ENCODE measurements at places on chromosomes 16 and 17.

DNA sequence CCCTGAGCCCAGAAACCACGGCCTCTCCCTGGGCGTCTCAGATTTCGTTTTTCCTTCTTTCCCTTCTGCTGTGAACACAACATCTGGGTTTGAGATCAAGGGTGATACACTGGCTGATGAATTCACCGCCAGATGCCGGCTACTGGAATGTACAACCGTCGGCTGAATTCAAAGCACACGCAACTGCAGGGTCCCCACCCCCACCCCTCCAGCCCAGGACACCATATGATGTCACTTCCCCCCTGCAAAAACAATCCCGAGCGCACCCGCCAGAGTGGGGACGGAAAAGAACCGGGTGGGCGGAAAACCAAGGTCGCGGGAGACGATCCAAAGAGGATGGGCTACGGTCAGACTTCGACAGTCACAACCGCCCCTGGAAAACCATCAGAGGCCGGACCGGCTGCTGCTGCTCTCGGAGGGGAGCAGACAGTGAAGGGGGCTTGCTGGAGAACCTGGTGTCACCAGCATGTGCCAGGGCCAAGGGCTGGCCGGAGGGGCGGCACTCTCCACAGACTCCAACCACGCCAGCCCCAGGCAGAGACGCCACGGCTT, 23.3 kb downstream of the CEP295NL start:
- DNase-seq = no peak

DNA sequence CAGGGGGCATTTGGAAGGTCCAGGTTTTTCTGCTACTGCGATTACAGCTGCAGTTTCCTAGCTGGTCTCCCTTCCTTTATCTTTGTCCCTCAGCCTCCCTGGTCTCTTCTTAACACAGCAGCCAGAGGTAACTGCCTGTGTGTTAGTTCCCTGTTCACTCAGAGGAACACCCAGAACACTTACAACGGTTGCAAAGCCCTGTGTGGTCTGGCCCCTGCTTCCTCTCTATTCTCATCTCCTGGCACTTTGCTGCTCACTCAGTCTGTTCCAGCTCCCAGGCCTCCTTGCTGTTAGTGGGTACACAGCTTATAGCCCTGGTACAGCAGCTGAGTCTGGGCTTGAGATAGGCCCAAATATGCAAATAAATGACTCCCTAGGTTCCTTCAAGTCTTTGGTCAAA, 16.4 kb downstream of the NTN1 start:
- DNase-seq = no peak

DNA sequence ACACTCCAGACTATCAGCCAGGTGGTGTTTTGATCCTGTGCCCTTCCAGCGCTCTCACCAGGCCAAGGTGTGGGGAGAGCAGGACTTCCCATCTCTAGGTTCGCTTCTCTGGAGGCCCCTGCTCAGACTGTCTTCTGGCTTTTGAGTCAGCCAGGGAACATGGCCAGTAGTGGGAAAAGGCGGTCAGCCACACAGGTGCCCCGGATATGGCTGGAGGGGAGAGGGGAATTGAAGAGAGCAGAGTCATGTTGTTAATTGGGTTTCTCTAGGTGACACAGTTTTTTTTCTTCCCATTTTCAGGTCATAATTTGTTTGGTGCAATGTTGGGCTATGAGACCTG, 1.5 kb downstream of the MINK1 start:
- DNase-seq = no peak

- DNase-seq = no peak
These were observed 8.5 kb upstream of the YPEL3 start for GRCh38 chr16:30104492-30104891.

DNA sequence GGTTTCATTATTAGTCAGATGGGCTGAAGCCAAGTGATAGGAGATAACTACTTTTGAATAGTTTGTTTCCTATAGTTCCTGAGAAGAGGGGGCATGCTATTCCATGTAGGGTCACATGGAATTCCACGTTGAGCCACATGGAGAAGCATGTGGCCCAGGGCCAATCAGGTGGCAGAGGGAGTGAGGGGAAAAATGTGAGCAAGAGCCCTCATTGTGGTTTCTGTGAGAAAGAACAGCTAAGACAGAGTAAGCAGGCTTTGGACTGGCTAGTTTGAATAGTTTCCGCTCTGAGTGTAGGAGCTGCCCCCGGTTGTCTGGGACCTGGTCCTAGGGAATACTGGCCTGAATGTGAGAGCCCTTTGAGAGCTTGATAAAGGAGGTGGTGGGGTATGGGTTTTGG, 69.9 kb upstream of the CNTNAP4 start:
- DNase-seq = no peak

- DNase-seq = no peak
These were observed 319.2 kb downstream of the PHKB start for GRCh38 chr16:47780213-47780875.

GRCh38 chr16:89906140-89907025, 12.3 kb upstream of the MC1R start:
- no peak for DNase-seq

DNA sequence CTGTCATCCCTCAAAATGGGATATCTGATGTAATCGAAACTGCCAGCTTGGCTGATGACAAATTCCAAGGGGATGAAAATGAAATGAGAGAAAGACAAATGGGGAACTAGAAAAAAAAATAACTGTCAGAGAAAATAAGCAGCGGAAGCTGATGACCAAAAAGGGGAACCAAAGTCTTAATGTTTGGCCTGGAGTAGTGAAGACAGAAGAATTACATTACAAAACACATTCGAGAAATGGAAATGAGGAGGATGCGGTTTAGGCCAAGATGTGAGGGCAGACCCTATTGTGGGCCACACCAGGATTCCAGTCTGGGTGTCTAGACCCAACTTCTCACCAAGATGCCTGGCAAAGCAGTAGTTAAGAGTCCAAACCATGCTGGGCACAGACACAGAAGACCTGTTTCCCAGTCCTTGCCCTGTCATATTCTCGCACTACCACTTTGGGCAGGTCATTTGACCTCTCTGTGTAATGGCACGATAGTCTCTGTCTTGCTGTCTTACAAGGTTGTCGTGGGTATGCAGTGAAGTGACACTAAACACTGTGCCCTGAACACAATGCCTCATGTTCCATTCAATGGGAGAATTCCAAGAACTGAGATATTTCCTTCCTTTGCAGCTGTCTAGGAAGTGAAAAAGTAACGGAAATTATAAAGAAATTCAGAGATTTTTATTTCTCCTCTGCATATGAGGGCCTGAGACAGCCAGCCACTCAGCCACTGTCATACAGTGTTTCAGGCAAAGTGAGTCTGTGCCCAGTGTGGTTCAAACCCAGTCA, 12.3 kb upstream of the CCL2 start:
- DNase-seq = no peak

- DNase-seq = no peak
These were observed 91.3 kb upstream of the ZNF750 start for GRCh38 chr17:82930924-82931698.

GRCh38 chr17:46009681-46010596, 10.9 kb downstream of the STH start:
- DNase-seq = no peak

DNA sequence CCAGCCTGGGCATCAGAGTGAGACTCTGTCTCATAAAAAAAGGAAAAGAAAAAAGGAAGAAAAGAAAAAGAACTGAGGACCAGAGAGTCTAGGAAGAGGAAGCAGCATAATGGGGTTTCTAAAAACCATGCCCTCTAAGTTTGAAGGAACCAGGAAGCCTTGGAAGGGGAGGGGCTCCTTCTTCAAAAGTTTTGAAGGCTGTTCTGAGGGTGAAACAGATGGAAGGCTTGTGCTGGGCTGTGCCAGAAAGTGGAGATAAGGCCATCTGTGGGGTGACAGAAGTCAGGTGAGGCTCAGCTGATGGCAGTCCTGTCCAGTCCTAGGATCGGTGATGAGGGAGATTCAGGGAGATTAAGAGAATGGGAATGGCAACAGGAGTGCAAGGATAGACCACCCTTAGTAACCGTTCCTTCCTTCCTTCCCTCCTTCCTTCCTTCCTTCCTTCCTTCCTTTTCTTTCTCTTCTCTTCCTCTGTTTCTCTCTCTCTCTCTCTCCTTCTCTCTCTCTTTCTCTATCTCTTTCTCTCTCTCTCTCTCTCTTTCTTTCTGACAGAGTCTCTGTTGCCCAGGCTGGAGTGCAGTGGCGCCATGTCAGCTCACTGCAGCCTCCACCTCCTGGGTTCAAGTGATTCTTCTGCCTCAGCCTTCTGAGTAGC, 182.6 kb downstream of the NTN1 start:
- DNase-seq = no peak

- no peak for DNase-seq
These were observed 92.1 kb downstream of the CACNG1 start for GRCh38 chr17:67136191-67137025.

DNA sequence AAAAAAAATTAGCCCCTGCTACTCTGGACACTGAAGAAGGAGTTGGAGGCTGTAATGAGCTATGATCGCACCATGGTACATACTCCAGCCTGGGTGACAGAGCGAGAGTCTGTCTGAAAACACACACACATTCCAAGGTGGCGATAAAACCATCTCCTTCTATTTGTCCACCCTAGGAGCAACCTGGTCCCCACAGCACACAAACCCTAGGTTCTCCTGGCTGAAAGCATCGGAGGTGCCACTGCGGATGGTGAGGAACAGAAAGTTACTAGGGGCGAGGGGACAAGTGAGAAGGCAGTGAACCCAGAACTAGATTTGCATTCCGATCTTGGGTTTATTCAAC, 1.4 kb upstream of the ECI1 start:
- DNase-seq = no peak

GRCh38 chr17:45650561-45650960, 133.6 kb upstream of the CRHR1 start:
- DNase-seq = no peak

DNA sequence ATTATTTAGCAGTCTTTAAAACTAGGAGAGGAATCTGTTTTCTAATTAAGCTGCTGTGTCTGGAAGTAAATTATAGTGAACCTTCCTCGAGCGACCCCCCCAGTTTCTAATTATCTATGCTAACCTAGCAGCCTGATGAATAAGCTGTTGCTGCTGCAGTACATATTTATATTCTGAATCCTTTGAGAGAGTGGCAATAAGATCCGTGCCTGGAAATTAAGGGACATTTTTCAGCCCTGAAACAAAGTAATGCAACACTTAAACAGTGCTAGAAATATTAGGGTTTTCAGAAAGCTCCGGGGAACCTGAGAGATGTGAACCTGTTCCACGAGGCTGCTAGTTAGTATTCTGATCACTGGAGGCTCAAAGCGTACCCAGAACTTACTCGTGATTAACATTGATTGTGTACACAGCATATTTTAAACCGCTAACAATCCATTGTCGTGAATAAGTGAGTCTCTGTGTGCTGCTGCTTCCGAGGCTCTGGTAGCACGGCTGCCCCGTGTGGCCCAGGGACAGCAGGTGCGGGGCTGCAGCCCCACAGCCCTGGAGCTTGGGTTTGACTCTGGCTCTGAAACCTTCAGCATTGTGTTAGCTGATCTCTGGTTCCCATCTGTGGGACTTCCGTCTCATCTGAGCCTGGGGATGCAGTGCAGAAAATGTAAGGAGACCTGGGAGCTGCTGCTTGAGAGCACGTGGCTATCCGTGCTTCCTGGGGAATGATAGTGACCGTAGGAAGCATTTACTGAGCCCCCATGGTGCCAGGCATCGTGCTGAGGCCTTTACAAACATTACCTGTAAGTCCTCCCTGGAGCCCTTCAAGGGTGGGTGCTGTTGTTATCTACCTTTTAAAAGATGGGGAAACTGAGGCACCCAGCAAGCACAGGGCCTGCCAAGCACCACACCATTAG, 190.9 kb upstream of the CHMP6 start:
- no peak for DNase-seq

- no peak for DNase-seq
These were observed 8.0 kb downstream of the SLC38A10 start for GRCh38 chr17:81287152-81287551.

DNA sequence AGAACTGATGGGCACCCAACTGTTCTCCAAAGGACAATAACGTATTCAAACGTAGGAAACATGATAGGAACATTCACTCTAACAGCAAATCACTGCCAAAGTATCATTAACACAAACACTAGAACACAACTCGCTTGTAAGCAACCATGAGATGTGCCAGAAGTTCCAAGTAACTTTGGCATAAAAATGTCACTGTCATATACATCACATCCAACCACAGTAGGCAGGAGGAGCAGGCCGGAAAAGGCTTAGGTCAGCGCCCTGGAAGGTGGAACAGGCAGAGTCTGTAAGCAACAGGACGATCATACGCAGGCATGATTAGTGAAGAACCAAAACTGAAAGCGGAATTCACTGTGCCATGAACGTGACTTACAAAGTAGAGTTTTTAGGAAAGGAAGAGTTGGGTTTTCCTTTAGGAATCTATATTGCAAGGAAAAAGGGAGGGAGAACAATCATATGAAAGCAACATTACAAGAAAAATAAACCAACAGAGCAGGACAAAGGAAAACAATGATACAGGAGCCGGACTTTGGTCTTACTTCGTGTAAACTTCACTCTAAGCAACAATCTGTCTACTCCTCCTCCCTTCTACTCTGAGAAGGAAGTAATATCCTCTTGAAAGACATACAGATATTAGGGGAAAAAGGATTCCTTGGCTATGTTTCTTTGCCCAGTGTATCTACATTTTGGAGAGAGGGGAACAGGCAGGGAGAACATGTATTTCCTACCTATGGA, 52.3 kb downstream of the YWHAE start:
- DNase-seq = no peak

DNA sequence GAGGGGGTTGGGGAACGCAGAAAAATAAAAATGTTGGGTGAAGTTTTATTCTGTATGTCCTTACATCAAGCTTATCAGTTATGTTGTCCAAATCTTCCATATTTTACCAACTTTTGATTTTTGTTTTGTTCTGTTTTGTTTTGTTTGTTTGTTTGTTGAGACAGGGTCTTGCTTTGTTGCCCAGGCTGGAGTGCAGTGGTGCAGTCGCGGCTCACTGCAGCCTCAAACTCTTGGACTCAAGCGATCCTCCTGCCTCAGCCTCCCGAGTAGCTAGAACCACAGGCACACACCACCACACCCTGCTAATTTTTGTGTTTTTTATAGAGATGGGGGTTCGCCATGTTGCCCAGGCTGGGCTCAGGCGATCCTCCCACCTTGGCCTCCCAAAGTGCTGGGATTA, 20.8 kb downstream of the ZNRF1 start:
- DNase-seq = no peak

- DNase-seq = no peak
These were observed 1.0 kb upstream of the FLOT2 start for GRCh38 chr17:28898527-28898955.

GRCh38 chr17:62617894-62618472, 9.5 kb upstream of the MRC2 start:
- no peak for DNase-seq

GRCh38 chr17:32441886-32442285, 2.4 kb upstream of the PSMD11 start:
- DNase-seq = no peak

DNA sequence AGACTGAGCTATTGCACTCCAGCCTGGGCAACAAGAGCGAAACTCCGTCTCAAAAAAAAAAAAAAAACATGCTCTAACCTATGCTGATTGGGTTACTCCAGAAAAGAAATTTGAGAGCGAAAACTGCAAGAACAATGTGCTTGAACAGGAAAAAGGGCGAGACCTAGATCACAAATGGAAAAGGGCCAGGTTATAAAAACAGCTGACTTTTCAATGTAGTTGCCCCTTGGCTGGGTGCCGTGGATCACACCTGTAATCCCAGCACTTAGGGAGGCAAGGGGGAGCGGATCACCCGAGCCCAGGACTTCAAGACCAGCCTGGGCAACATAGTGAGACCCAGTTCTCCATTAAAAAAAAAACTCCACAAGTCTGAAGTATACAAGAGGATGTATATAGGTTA, 48.8 kb downstream of the MRM3 start:
- DNase-seq = no peak

Measured in stimulated activated CD4-positive, alpha-beta T cell treated with anti-CD3 and anti-CD28 coated beads, Interleukin-2, amount 100 ng/mL, for 4 hours (primary cell).